ENCODE measurements at places on chromosomes 6 and 20.

DNA sequence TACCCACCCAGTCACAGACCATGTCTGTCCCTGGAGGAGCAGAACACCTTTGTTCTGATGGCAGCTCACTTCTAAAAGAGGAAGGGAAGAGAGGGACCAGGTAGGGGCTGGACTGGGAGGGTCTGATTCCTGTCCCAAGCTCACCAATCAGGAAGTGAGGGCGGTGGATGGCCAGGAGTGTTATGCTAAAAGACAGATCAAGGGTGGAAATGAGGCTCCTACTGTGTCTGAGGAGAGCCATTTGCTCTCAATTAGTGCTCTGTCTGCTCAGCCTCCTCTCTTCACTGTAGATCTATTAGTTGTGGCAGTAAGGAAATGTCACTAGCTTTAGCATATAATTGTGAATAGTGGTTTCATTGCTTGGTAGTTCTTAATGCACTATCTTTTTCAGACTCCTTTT is 72.5 kb downstream of the ARMC2 start:
- no peak for DNase-seq

DNA sequence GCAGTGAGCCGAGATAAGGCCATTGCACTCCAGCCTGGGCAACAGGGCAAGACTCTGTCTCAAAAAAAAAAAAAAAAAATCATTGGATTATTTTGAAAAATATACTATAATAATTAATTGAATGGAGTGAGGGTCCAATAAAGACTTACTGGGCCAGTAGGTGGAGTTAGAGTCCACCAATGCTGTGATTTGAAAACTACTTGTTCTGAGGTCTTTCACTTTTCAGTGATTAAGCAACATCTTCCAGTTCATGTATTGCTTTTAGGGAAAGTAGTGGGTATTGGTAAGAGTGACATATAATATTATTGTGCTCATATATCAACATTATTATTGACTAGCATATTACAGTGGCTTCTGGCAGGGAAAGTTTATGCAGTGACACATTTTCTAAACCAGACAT is 530.3 kb downstream of the KHDRBS2 start:
- no peak for DNase-seq

- no peak for DNase-seq
Measured at GRCh38 chr20:2340136-2340535, 40.6 kb upstream of the TGM6 start.

DNA sequence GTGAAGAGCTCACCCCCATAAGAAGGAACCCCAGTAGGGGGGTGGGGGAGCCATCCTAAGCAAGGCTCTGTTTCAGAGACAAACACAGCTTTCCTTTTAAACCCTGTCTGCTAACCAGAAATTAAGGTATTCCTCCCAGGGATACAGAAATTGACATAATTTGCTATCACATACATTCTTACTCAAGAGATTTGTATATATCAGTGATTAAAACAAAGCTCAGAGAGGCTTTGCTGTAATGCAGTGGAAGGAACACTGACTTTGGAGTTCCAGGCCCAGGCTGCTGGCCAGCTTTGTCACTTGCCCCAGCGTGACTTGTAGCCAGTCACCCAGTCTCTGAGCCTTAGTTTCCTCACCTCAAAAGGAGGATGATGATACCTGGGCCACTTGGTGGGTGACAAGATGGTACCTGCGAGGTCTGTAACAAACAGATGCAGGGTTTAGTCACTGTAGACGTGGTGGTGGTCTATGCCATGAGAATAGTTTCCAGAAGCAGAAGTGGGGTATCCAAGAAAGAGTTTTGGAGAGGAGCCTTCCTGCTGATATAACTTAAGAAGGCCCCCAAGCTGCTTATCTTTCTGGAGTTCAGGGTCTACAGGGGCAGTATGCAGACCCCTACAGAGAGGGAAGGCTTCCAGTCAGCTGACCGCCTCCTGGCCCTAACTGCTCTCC is 3.2 kb upstream of the FOXF2 start:
- no peak for DNase-seq

GRCh38 chr6:39654121-39654520 is 71.1 kb downstream of the KIF6 start:
- DNase-seq: no peak

DNA sequence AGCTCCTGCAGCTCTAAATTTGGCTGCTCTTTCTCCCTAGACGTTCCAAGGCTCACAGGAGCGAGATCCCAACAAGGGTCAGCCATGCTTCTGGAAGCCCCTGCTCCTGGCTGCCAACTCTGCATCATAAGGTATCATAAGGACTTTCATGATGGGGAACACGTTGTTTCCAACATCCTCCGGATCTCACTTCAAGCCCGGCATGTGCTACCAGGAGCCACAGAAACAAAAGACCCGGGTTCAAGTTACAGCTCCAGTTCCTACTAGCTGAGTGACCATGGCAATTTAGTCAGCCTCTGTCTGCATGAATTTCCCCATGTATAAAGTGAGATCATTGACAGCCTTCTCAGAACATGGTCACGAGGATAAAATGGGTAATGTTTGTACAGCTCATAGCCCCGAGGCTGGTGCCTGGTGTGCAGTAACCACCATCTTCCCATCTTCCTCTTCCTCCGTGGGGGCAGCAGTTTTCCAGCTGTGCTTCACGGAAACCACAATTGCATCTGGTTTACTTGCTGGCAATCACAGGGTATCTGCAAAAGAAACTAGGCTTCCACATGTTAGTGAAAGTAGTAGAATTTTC is 209.0 kb upstream of the ECI2 start:
- no peak for DNase-seq

GRCh38 chr6:168574699-168575195 is 133.8 kb downstream of the SMOC2 start:
- DNase-seq: no peak

- no peak for DNase-seq
Measured at GRCh38 chr6:161068321-161068741, 76.8 kb downstream of the MAP3K4 start.

GRCh38 chr20:59429396-59429795 is 129.0 kb downstream of the EDN3 start:
- no peak for DNase-seq

DNA sequence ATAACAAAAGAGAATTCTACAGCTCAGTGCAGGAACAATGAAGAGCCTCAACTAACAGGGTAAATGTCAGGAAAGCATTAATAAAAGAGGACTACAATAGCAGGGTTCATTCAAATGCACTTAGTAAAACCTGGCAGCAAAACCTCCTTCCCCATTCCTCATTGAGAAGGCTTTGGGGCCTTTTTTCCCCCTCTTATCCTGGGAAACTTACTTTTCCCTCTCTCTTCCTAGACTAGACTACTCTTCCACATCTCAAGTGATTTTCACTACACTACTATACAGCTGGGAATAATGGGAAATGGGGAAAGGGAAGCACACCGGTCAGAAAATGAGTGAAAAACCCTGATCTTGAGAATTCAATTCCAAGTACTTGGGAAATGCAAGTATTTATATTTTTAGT is 10.1 kb downstream of the ROMO1 start:
- no peak for DNase-seq

- no peak for DNase-seq
Measured at GRCh38 chr6:148864941-148865340, 118.1 kb downstream of the UST start.

DNA sequence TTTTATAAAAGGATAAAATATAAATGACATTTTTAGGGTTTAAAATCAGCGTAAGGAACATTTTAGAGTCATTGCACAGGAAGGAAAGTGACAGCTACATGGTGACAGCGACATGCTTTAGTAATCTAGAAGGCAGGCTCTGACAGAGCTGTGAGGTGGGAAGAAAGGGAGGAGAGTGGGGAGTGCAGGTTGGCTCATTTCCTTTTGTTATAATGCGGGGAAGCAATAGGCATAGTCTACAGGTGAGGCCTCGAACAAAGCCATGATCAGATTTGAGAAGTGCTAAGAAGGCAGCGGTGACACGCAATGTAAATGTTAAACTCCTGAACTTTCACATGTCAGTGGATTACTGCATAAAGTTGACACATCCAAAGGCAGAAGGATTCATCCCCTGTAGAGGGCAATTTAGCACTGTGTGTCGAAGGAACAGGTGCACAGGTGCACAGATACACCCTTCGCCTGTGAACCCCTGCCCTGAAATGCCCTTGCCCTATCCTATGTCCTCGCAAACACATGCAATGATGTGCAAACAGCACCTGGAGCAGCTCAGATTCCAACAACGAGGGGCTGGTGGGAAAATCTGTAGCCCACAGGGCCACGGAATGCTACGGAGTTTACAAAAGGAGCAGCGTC is 32.4 kb upstream of the SMOC2 start:
- DNase-seq: no peak

- no peak for DNase-seq
Measured at GRCh38 chr6:43367245-43367984, 2.0 kb downstream of the ZNF318 start.

GRCh38 chr6:24689964-24690363 is 23.1 kb downstream of the ACOT13 start:
- DNase-seq: no peak

DNA sequence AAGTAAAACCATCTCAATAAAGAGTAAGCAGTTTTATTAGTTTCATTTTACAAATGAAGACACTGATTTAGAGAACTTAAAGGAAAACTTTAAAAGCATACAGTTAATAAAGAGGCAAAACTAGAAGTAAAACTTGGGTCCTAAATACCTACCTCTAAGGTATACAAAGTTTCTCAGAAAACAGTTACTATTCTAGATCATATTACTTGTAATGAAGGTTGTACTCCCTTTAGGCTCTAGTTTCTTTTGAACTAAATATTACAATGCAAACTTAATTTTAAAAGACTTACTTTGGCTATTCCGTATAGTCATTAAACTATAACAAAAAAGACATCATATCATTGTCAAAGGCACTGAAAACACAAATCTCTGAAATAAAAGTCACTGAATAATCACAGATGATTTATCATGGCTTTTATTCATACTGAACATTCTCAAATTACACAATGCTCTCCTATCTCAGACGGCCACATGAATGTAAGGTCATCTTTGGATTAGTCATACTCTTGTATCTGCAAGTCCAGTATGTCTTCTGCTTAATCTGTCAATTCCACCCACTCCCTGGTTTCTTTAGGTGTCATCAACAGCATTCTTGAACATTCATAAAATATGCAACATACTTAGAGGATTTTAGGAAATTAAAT is 361.6 kb upstream of the RUNX2 start:
- no peak for DNase-seq

DNA sequence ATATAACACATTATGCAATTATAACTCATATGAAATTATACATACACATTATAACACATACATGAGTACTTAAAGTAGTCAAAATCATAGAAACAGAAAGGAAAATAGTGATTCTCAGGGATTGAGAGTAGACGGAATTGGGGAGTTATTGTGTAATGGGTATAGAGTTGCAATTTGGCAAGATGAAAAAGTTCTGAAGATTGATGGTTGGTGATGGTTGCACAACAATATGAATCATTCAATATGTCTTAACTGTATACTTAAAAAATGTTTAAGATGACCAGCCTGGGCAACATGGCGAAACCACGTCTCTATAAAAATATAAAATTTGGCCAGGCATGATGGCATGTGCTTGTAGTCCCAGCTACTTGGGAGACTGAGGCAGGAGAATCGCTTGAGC is 372.7 kb downstream of the CDKAL1 start:
- DNase-seq: no peak

DNA sequence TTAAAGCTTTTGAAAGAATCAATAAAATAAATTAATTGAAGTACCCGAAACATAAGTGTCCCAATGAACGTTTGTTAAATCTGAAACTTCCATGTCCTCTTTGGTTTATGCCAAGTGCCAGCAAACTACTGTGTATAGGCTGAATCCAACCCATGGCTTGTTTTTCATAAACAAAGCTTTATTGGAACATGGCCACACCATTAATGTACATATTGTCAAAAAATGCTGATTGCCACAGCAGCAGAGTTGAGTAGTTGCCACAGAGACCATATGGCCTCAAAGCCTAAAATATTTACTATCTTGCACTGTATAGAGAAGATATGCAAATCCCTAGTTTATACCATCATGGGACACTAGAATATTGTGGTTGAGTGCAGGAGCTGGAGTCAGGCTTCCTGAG is 406.1 kb downstream of the MAFB start:
- no peak for DNase-seq

DNA sequence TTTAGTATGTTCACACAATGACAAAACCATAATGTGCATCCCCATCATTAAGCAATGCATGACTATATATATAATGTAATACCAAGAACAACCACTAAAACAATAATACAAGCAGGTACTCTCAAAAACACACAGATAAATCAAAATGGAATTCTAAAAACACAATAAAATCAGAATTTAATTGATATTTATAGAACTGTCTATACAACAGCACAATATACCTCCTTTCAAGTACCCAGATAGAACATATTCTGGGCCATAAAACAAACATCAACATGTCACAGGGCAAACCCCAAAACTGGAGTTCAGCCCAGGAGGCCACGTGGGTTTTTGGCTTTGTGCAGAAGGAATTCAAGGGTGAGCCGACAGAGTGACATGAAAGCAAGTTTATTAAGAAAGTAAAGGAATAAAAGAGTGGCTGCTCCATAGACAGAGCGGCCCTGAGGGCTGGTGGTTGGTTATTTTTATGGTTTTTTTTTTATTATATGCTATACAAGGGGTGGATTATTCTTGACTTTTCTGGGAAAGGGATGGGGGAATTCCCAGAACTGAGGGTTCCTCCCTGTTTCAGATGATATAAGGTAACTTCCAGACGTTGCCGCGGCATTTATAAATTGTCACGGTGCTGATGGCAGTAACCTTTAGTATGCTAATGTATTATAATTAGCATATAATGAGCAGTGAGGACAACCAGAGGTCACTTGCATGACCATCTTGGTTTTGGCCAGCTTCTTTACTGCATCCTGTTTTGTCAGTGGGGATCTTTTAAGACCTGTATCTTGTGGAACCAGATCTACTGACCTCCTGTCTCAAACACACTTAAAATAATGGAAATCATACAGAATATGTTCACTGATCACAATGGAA is 5.6 kb downstream of the RAB23 start:
- no peak for DNase-seq

DNA sequence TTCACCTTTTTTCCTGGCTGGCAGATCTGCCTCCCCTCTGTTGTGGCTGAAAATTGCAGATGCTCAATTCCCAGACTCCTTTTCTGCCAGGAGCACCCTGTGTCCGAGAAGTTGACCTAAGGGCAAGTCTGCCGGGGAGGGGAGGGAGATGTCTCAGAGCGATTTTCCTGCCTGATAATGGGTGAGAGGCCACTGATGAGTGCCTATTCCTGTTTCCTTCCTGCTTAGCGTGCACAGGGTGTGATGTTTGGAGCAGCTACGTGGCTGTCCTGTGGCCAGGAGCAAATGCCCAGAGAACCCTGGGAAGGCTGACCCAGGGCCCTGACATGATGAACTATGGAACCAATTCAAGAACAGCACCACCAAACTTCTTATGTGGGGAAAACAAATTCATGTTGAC is 22.5 kb downstream of the SOX4 start:
- no peak for DNase-seq

GRCh38 chr6:16770701-16771569 is 9.7 kb upstream of the ATXN1 start:
- DNase-seq: peak; percentile 75

All from T-helper 9 cell (primary cell).